ENCODE measurements at places on chromosomes 11 and 22.

DNA sequence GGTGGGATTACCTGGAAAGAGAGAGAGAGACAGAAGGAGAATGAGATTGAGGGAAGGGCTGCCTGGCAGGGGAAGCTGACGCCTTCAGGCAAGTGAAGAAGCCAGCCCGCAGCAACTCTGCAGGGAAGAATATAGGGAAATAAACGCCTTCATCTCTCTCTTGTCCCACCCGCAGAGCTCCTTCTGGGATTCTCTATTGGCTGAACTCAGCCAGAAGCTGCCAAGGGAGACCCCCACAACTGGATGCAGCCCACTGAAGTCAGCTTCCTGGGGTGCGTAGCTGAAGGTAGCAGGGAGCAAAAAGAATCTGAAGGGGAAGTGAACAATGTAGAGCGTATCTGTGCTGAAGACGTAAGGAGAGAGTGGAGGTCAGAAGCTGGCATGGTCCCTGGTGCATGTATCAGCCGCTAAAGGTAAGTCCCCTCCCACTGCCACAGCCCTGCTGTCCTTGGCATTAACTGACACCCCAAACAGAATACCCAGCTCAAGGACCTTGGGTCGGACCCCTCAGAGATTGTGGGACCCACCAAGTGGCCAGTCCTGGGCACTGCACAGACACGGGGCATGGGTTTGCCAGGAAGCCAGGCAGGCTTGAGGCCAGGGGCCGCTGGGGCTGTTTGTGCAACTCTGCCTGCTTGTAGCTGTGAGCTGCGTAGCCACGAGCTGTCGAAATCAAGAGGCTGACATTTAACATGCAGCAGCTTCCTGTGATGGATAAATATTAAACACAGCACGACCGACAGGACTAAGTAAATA is 469.9 kb downstream of the MN1 start:
- DNase-seq: peak; percentile 70

DNA sequence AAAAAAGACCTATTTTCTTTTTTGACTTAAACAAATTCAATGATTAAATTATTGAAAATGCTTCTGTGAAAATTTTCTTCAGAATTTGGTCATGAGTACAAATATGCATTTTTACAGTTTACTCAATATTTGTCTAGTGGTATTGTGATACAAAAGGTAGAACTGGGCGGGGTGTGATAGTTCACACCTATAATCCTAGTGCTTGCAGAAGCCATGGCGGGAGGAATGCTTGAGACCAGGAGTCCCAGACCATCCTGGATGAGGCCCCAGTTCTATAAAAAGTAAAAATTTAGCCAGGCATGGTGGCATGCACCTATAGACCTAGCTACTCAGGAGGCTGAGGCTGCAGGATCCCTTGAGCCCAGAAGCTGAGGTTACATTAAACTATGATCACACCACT is 90.6 kb downstream of the ARHGAP42 start:
- DNase-seq: no peak

DNA sequence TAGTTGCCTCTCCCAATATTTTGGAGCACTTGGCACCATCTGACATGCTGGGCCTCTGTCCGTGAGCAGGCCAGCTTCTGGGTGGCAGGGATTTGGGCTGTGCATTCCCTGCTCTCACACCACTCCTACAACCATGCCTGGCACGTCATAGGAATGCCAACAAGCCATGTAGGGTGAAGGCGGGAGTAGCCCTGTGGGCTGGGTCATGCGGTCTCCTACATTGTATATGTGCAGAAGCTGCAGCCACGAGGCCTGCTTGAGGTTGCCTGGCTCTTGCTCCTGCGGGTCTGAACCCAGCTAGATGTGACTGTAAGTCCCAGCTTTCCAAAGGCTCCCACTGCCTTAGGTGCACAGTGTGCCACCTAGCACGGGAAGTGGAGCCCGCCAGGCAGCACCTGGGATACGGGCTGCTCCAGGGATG is 14.5 kb downstream of the MYEOV start:
- DNase-seq: no peak

GRCh38 chr11:86783661-86784060 is 16.7 kb upstream of the PRSS23 start:
- no peak for DNase-seq

DNA sequence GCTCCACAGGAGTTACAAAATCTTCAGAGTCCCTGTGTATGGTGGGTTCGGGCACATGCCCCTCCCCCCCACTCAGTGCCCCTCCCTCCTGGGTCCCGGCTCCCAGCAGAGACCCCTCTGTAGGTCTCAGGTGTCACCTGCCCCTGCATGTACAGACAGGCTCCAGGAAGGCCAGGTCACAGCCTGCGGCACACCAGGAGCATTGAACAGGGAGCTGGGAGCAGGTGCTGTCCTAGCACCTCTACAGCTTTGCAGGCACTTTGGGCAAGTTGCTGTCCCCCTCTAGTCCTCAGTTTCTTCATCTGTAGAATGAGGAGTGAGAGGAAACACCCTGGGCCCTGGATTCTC is 80.1 kb upstream of the RTL6 start:
- no peak for DNase-seq

GRCh38 chr11:67636962-67637361 is 2.6 kb downstream of the TBX10 start:
- no peak for DNase-seq

GRCh38 chr11:126197277-126197939 is 14.0 kb downstream of the RPUSD4 start:
- DNase-seq: no peak

DNA sequence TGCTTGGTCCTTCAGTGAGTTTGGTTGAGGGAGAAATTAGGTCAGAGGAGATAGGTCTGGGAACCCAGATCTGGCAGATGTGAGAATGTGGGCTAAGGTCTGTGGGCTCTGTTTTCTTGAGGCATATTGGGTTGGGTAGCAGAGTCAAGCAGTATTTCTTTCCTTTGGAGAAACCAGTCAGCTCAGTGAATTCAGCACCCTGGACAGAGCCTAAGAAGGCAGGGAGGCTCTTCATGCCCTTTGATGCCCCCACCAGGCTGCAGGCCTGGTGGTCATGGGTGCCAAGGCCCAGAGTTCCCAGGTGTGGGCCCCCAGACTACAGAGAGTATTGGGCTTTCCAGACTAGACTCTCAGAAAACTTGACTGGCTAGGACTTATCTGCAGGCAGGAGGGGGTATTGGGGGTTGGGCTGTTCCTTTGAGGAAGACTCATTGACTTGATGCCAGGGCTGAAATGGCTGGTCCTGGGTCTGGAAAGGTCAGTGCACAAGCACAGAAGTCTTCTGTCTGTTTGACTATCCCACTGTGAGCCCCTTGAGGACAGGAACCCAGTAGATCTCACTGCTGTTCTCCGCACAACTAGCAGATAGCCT is 45.3 kb upstream of the NECTIN1 start:
- no peak for DNase-seq

GRCh38 chr11:2535673-2536439 is 91.0 kb downstream of the KCNQ1 start:
- peak; percentile 20 for DNase-seq

DNA sequence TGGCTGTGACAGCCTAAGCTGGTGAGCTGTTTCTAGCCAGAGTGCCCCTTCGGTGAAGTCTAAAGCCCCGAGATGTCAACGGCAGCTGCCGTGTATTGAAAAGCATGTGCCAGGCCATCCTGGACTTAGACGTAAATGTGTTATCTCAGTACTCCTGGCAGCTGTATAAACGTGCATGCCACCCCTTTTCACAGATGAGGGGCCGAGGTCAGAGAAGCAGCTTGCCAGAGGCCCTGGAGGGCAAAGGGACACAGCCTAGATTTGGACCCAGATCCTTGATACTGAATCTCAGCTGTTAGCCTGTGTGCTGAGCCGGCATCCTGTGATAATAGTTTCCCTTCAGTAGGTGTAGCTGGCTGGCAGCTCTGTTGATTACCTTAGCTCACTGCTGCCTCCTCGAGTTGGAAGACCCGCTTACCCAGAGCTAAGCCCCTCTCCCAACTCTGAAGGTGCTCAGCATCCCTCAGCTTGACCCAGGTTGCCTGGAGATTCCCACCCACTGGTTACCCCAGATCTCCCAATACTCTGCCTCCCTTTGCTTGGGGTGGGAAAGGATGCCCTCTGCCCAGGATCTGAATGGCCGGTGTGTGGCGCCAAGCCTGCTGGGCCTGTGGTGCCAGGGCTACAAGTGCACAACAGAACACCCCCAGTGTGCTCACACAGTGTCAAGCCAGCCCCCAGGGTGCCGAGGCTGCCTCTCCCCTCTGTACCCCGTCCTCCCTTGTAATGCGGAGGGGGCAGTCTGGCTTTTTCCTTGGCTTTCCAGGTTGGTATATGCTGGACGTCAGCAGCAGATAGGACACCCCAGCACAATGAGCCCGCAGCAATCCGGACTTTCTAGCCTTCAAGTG is 59.8 kb upstream of the WNT7B start:
- DNase-seq: peak; percentile 44

- DNase-seq: no peak
Measured at GRCh38 chr22:49093192-49093880, 734.3 kb downstream of the BRD1 start.

GRCh38 chr11:10301656-10302358 is 3.1 kb upstream of the ADM start:
- no peak for DNase-seq

DNA sequence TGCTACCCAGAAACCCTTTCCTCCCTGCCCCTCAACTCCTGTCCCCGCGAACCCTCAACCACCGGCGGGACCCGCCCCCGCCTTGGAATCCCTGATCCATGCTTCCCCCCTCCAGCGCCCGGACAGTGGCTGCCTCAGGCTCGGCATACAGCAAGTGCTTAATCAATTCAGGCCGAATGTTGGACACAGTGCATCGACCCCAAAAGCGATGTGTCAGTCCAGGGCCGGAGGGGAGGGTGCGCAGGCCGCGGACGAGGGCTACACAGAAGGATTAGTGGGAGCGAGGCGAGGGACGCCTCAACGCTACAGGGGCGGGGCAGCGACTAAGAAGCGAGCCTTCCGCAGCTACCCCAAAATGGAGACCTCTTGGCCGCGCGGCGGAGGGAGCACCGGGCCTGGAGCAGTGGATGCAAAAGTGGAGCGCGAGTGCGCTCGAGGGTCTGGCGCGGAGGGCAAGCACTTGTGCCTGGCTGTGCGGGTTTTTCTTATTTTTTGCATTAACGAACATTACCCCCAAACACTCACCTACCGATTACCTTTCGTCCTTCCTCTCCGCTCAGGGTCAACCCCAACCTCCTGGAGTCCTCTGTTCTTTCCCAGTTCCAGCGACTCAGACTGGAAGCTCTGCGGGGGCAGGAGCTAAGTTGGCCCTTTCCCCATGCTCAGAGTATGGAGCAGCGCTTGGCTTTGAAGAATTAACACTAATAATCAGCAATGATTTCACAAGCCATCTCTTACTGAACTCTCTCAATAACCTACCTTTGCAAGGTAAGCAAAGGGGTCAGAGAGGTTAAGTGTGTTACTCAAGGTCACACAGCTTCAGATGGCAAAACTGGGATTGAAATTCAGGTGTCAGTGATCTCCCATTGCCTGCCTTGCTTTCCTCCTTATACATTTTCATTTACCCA is 30.0 kb upstream of the WNT11 start:
- DNase-seq: peak; percentile 60

DNA sequence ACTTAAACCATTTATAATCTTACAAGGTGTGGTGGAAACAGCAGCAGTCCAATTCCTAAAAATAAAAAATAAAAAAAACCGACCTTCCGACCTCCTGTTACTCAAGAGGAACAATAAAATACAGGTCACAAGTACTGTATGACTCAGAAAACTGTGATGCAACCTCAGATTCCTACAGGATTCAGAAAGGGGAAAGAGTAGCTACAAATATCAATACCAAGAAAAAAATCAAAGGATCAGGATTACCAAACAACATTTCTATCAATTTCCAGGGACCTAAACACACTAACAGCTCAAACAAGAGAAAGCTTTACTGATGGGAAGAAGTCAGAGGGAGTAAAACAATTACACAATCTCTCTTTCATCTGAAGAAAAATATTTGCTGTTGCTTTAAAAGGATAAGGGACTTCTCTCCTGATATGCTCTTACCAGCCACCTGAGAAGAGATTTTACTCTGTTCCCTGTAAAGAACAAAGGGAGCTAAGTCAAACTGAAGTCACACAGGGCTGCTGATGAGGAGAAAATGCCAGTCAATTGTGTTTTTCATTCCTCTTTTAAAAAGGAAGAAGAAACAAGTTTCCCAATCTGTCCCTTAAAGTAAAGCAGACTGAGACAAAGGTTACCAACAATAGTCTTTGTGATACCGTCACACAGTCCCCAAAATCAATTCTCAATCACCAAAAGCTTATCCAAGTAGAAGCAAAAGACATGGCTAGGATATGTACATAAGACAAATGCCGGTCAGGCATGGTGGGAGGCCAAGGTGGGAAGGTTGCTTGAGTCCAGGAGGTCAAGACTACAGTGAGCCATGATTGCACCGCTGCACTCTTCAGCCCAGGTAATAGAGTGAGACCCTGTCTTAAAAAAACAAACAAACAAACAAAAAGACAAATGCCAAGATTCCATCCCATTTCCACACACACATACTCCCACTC is 39.3 kb downstream of the AMBRA1 start:
- DNase-seq: no peak

DNA sequence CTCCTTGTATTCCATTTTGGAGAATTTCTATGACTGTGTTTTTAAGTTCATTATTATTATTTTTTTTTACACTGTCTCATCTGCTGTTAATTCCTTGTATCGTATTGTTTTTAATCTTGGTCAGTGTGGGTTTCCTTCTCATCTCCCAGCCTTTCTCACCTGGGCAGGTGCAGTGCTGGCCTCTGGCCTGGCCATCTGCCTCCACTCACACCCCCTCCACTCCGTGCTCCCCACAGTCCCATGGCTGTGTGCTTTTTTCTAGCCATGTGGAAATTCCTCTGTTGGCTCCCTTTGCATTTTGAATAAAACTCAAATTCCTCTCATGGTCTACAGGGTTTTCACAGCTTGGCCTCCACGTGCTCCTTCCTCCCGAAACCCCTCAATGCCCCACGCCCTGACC is 50.3 kb upstream of the LINC01488 start:
- no peak for DNase-seq

Measured in heart left ventricle (tissue), 16 donors.